Fibroblast of skin of back (primary cell): ENCODE measurements at places on chromosomes 6 and 20.

- no peak for DNase-seq
These were observed 106.6 kb upstream of the BTN3A2 start for GRCh38 chr6:26258212-26258977.

DNA sequence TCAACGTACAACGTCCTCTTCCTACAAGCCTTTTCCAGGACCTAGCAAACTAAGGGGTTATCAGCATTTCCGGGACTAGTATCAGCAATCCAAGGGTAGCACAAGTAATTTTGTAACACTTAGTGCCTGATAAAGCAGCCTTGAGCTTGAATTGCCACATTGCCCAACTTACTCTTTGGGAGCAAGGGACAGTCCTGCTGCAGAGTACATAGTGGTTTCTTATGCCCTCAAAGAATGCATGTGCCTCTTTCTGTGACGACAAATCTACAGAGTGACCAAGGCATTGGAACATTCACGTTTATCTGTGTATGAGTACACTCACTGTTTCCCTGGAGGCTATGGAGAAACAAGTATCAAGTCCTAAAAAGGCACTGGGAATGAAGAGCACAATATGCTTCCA lies 3.2 kb upstream of the ID4 start:
- DNase-seq = no peak

DNA sequence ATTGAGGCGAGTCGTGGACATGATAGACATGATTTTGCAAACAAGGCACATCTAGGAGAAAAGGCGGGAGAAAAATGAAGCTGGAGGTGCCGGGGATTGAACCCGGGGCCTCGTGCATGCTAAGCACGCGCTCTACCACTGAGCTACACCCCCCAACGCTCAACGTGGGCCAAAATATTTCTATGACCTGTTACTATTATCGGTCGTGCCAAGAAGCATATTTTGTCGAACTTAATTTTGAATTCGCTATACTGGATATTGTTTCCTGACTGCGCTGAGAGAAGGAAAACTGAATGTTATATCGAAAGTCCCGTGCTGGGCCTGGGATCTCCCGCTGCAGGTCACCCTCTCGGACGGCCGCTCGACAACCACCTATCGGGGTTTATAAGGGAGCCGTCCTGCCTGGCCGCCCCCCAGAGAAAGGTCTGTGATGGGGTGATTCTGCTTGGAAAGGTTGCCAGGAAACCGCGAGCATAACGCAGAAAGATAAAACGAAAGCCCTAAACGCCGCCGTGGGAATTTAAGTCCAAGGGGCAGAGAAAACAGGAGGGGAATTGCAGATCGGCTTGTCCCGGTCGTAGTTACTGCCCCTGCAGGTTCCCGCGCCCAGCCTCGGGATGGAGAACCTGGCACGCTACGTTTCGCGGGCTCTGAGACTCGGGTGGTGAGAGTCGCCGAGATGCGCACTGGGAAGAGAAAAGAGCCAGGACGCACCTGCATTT lies 60.0 kb downstream of the TRIM27 start:
- DNase-seq = peak; percentile 75

GRCh38 chr6:15086348-15087158 lies 159.3 kb upstream of the JARID2 start:
- DNase-seq = no peak

DNA sequence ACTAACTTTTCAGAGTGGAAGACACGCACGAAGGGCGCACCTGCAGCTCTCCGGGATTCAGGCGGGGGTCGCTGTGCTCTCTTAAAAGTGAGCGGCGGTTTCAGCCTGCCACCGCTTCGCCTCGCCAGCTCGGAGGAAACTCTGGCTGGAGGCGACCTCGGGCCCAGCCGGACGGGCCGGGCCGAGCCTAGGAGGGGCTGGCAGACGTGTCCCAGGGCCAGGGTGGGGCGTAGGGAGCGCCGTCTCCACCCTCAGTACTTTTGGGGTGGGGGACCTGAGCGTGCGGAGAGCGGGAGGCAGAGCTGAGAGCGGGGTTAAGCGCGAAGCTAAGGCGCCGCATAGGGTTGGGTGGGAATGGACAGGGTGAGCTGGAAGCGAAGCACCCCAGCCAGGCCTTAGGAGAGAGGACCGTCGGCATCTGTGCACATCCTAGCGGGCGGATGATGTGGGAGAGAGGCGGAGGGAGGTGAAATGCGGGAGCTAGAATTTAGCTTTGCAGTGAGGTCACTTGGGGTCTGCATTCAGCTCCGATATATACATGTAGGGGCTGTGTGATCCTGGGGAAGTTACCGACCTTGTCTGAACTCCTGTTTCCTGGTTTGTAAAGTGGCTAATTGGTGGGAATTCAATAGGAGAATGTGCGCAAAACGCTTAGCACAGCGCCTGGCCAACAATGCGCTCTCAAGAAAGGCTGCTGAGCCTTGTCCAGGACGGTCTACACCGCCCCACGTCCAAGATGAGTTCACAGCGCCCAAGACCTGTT lies 6.5 kb upstream of the TFAP2A start:
- no peak for DNase-seq

GRCh38 chr6:22612236-22612635 lies 42.9 kb downstream of the HDGFL1 start:
- DNase-seq = peak; percentile 32

- no peak for DNase-seq
These were observed 9.9 kb downstream of the SYCP2 start for GRCh38 chr20:59923514-59923913.
